ENCODE measurements at places on chromosomes 16 and 17. TPM values are rescaled to one million over a fixed set of nuclear protein-coding genes. Genes with fewer than 3 reads are reported as not detected.

Gene DOC2B
- total RNA-seq: 2.5 TPM

Gene HASPIN
- total RNA-seq: 15.6 TPM

Gene TK2
- total RNA-seq: 19.8 TPM

Gene LRRC37A
- 1.6 TPM for total RNA-seq

Gene ICAM2
- total RNA-seq: not detected

Gene SOST
- not detected for total RNA-seq

Gene GPR179
- total RNA-seq: 0.03 TPM

Gene ALOXE3
- 10.3 TPM for total RNA-seq

Gene METRNL
- 34.4 TPM for total RNA-seq

Gene TNRC6C
- 3.9 TPM for total RNA-seq

Gene NPLOC4
- 98.3 TPM for total RNA-seq

Gene NXPH3
- 1.9 TPM for total RNA-seq

Gene IL17C
- not detected for total RNA-seq

Gene KRT39
- total RNA-seq: not detected

Gene CES1
- total RNA-seq: 29.2 TPM

Gene NACA2
- total RNA-seq: not detected

Gene TMEM238L
- not detected for total RNA-seq

Gene PYY
- total RNA-seq: not detected

Gene ATAD5
- 6.0 TPM for total RNA-seq

Gene SPATA22
- total RNA-seq: not detected

Gene BCAR1
- 145 TPM for total RNA-seq

Gene NLRC3
- not detected for total RNA-seq

Gene RUNDC1
- total RNA-seq: 20.0 TPM

Gene MT1H
- not detected for total RNA-seq

Gene KREMEN2
- 1.9 TPM for total RNA-seq

Gene TBC1D3H
- total RNA-seq: not detected

Gene MAPT
- 1.8 TPM for total RNA-seq

Data from A549 treated with dexamethasone at 1 μM for 4 hours (cell line).